SJCRH30 (cell line): ENCODE measurements at places on chromosomes 6 and 20. TPM values are rescaled to one million over a fixed set of nuclear protein-coding genes. Genes with fewer than 3 reads are reported as not detected.

Gene SMLR1
- not detected in 2 replicates for total RNA-seq

Gene ARHGAP40
- total RNA-seq = not detected in 2 replicates

- H3K4me3 ChIP-seq = no peak overlapping the region
- no peaks in the 10 kb centered on the region for H3K27me3 ChIP-seq
- H3K36me3 ChIP-seq = peaks cover 9% of the 10 kb centered on the region
- H3K4me1 ChIP-seq = no peaks in the 10 kb centered on the region
- DNase-seq = no peak
Measured at GRCh38 chr20:36261389-36262105, 25.3 kb downstream of the AAR2 start.

GRCh38 chr6:107132330-107132954 is 17.1 kb upstream of the BEND3 start:
- H3K27ac ChIP-seq = no peak overlapping the region
- no peaks in the 10 kb centered on the region for H3K27me3 ChIP-seq
- no peak overlapping the region for H3K4me3 ChIP-seq
- H3K36me3 ChIP-seq = no peaks in the 10 kb centered on the region
- peak; percentile 59 for DNase-seq
- H3K4me1 ChIP-seq = peaks cover 11% of the 10 kb centered on the region

GRCh38 chr20:48901326-48901725 is 20.2 kb upstream of the ARFGEF2 start:
- no peaks in the 10 kb centered on the region for H3K36me3 ChIP-seq
- no peak overlapping the region for H3K27ac ChIP-seq
- peaks cover 30% of the 10 kb centered on the region for H3K4me1 ChIP-seq
- H3K4me3 ChIP-seq = no peak overlapping the region
- no peak for DNase-seq

GRCh38 chr6:27096834-27097511 is 150.5 kb upstream of the PRSS16 start:
- H3K27me3 ChIP-seq = no peaks in the 10 kb centered on the region
- no peaks in the 10 kb centered on the region for H3K36me3 ChIP-seq
- DNase-seq = no peak
- no peak overlapping the region for H3K27ac ChIP-seq
- no peaks in the 10 kb centered on the region for H3K4me1 ChIP-seq

Gene NUDT3
- total RNA-seq = 13.2 and 14.1 TPM in 2 replicates

- no peaks in the 10 kb centered on the region for H3K36me3 ChIP-seq
- H3K4me1 ChIP-seq = peaks cover 10% of the 10 kb centered on the region; the same call in 1 of the 2 replicates
- H3K27me3 ChIP-seq = no peaks in the 10 kb centered on the region
- no peak for DNase-seq
- peak overlapping the region; percentile 80 for H3K4me3 ChIP-seq
Measured at GRCh38 chr6:157380458-157380778, 572 bp upstream of the ZDHHC14 start.

Gene PGC
- total RNA-seq = not detected in 2 replicates

Gene MOCS1
- total RNA-seq = 7.3 TPM in 2 replicates
